Anterior cingulate cortex (tissue), 58 donors: ENCODE measurements at places on chromosomes 5 and 9.

DNA sequence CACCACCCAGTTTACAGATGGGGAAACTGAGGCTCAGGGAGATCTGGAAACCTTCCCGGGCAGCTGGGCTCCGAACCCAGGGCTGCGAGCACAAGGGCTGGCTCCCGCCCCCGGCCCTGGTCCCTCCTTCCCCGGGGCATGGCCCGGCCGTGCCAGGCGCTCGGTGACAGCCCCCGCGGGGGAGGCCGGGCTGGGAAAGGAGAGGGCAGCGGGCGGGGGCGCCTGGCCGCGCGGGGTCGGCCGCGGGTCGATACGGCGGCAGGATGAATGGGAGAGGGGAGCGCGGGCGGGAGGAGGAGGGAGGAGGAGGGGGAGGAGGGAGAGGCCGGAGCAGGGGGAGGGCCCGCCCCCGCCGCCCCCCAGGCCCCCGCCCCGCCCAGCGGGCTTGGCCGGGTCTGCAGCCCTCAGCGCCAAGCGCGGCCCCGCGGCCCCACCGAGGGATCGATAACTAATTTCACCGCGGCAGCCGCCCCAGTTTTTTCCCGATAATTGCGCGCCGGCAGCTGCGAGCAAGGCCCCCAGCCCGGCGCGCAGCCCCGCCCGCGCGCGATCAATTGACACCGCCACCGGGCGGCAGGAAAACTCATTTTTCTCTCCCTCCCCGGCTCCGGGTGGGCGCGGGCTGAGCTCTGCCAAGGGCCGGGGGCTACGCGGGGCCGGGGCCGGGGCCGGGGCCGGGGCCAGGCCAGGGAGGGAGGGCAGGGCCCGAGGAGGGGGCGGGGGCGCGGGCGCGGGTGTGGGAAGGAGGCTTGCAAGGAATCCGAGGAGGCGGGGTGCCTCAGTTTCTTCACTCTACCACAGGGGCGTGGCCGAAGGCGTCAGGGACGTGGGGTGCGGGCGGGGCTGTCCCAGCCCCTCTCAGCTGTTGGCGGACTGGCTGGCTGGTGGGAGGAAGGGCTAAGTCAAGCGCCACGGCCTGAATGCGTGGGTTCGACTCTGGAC, 52.1 kb downstream of the C9orf50 start:
- DNase-seq = peak; percentile 54

GRCh38 chr5:174315871-174316270, 270.4 kb downstream of the NSG2 start:
- DNase-seq = no peak

GRCh38 chr9:134682026-134682425, 40.4 kb downstream of the COL5A1 start:
- no peak for DNase-seq

- no peak for DNase-seq
Observed at GRCh38 chr9:132752877-132753592, 82.8 kb downstream of the GTF3C4 start.

DNA sequence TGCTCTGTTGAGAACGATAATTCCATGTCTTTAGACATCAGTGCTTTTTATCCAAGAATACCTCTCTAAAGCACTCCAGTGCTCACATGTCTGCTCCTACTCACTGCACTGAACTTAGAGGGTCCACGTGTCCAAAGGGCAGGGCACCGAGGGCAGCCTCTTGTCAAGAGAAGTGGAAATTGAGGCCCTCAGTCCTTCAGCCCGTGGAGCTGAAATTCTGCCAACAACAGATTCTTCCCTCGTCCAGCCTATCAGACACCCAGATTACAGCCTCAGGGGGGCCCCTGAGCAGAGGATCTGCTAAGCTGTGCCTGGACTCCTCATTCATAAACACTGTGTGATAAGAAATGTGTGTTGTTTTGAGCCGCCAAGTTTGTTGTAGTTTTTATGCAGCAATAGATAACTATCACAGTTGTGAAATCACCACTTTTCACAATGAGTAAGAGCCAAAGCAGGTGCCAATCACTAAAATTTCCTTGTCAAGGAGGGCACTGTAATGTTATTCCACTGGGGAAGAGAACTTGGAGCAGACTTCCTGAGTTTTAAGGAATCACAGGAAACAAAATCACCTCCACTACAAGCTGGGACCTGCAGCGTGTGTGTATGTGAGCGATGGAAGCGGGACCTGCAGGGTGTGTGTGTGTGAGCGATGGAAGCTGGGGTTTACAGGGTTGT, 58.8 kb upstream of the IGFBPL1 start:
- no peak for DNase-seq
